ENCODE measurements at places on chromosomes 3 and 15. TPM values are rescaled to one million over a fixed set of nuclear protein-coding genes. Genes with fewer than 3 reads are reported as not detected.
A peak's percentile ranks its signal among the peaks of the same experiment; 100 is the strongest.

Gene LEKR1
- 1.3 TPM for total RNA-seq

DNA sequence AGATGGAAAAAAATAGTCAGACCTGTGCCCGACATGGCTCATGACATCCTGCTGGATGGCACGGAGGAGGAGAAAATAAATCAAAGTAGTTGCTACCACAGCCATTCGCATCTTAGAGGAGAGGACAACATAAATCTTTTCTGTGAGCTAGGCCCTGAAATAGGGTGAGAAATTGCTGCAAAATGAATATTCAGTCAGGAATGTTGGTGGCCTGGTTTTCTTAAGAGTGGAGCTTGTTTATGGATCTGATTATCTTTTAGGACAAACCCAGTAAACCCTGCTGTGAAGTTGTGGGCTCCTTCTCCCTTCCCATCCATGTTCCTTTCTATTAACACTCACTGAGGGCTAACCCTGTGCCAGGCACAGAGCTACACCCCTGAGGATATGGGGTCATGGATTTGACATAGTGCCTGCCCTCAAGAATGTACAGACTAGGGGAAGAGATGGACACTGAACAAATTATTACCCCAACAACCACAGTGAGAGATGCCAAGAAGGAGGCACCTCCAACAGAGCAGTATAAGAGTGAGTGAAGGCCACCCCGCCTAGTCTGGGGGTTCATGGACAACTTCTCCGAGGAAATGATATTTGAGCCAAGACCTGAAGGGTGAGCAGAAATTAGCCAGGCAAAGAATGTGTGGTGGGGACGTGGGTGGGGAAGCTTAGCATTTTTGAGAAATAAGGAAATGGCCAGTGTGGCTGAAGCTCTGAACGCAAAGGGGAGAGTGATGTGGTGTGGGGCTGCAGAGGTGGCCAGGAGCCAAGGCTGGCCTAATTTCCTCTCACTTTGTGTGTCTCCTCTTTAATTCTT, 68.9 kb upstream of the ARL8B start:
- no peak for DNase-seq

DNA sequence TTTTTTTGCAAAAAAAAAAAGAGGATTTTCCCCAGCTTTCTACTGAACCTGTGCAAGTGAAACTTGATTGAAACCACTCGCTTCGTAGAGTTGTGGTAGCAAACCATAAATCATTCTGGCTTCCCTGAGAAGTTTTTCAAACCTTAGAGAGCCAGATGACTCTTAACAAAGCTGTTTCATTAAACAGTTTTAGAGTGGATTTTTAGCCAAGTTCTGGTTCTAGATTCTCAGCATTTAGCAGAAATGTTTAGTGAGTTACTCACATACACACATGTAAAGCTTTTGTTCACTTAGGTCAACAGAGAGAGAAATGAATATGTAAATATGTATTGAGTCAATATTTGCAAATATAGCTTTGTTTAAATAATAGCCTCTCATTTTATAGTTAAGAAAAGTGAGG, 18.1 kb upstream of the CCR9 start:
- no peak for DNase-seq

GRCh38 chr3:178313716-178314115, 222.5 kb upstream of the KCNMB2 start:
- no peak for DNase-seq

- peak; percentile 58 for DNase-seq
Observed at GRCh38 chr3:12557473-12558100, 700 bp downstream of the MKRN2 start.

DNA sequence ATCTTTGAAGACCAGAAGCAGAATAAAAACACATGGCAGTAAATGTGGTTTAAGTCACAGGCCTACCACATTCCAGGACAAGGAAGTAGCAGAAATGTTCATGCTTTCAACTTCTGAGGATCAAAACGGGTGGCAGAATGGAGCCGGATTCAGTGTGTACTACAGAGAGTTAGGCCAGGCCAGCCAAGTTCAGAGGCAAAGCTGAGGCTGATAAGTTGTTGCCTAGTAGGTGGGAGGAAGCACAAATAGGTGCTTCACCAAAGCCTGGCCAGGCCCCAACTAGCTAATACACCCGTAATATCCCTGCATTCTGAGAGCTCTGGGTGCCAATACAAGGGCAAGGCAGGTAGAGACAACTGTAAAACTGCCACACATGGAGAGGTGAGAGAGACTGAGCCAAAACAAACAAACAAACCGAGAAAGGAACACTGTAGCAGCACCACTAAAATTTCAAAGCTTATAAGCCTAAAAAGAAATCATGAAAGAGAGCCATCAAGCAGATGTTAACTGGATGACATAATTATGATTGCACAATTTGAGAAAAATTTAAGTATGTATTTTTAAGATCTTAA, 156.4 kb upstream of the CBLB start:
- peak; percentile 78 for DNase-seq

Gene RASGRF1
- total RNA-seq, result 0.29 TPM

DNA sequence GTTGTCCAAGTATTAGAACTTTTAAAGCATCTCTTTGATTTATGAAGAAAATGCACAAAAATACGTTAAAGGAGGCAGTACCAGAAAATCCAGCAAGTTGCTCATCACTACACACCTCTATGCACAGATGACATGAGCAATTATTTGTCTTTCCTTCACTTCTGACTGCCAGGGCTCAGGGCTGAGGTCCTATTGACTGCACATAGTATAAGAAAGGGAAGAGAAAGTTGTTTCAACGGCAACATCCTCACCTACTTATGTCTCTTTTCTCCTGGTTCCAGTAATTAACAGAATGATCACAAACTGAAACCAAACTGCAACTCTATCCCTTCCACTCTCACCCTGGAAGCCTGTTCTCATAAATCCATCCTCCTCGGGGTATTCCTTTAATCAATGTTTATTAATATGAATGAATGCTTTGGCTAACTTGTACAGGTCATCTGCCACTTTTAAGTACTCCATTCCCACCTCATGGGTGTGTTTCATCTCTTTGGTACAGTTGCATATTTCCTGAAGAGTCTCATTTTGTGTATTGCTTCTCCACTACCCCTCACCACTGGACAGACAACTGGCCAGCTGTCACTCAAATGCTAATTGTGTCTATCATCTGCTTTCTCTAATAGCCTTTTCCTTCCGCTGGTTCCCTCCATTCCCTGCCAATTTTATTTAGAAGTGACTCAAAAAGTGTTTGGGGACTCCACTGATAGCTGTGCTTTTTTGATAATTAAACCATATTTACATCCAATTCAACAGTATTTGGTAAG, 34.5 kb downstream of the RAB27A start:
- DNase-seq, result no peak

GRCh38 chr3:853489-853888, 239.3 kb upstream of the CNTN6 start:
- no peak for DNase-seq

Gene PLCB2
- 0.15 TPM for total RNA-seq

Gene SEMA7A
- total RNA-seq, result 1.6 TPM

Gene HHATL
- total RNA-seq, result not detected

DNA sequence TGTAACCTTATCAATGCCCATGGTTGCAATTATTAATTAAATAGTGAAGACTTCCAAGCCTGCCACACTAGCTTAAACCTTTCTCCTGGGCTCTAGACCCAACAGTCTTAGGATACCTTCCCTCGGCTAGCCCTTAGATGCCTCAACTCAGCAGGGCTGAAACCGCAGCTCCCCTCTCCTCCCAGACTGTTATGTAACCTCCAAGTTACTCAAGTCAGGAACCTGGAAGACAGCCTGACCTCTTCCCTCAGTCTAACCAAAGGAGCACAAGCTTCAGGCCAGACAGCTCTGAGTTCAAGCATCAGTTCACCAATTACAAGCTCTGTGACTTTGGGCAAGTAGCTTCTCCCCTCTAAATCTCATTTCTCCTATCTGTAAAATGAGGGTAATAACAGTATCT, 70.5 kb upstream of the HACD2 start:
- DNase-seq, result peak; percentile 43

Gene CDCP1
- 180 TPM for total RNA-seq
